ENCODE measurements at places on chromosomes 1 and 21.

DNA sequence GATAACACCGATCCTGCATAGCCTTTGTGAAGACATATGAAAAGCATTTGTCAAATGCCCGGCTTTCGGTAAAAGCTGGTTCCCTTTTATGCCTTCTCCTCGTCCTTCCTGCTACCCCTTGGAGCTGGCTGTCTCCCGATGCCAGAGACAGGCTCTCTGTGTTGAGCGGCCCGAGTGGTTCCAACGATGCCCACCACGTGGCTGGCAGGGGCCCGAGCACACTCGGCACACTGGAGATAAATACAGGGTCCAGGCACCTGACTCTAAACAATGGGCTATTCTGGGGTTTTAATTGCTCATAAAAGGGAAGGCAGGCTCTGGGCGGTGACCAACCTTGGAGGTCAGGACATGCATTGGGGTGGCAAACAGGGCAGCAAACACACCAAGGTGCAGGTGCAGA is 207.1 kb downstream of the HIVEP3 start:
- no peak for DNase-seq

DNA sequence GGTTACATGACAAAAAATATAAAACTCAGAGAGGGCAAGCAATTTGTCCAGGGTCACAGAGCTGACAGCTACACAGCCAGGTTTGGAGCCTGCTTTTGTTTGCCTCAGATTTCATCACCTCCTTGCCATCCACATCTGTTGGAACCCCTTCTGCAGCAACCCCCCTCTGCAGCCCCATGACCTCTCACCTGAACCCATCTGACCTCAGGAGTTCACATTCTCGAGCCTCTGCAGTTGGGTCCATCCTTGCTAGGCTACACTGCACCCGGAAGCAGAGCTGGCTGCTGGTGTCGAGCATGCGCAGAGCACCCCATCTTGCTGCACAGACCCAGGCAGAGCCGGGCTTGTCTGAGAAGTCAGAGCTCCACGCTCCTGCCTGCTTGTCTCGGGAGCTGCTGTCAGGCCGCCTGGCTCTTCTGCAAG is 10.0 kb downstream of the C1QB start:
- DNase-seq: no peak

DNA sequence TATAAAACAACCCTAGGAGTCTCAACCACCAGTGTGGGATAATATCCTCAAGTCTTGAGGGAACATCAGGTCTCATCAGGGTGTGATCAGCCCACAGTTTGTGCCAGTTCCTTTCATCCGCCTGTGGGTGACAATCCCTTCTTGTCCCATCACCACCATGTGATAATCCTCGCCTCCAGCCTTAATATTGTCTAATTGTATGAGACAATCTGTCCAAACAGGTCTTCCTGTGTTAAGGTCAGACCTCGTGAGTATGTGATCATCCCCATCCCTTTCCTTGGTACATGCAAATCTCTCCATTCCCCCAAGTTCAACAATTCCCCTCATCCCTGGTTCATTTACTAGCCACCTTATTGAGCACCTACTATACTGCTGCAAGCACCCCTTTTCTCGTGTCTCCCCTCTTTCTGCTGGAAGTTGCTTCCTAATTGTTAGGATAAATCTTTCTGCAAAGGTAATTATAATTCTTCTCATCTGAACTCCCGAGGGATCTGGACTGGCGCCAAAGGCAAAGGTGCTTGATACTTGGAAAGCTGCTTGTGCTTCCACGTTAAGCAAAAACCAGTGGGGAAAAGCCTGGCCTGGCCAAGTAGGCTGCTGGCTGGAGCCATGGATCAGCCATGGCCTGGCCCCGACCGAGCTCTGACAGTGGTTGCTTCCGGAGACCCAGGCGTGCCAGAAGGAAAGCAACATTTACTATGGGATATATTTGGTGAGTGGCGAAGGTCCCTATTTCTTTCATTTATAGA is 92.5 kb downstream of the RNF220 start:
- DNase-seq: no peak

DNA sequence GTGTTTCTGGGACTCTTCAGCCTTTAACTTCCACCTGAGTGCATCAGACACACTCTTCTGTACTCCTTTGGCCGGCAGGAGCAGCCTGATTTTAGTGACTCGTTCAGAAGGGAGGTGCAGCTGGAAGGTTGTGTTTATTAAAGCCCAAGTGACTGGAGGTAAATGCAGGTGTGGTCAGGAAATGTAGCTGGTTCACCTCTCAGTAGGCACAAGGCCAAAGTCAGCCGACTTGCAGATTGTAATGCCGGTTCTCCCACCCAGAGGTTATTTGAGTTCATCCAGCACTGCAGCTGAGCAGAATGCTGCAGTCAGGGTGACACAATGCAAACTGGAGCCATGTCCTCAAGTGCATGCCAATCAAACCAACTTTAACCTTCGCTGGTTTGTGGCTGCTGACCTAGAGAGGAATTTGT is 91.5 kb downstream of the SPATA46 start:
- DNase-seq: peak; percentile 97

- DNase-seq: peak; percentile 49
These were observed 95.3 kb downstream of the ABCA4 start for GRCh38 chr1:94025383-94026340.

DNA sequence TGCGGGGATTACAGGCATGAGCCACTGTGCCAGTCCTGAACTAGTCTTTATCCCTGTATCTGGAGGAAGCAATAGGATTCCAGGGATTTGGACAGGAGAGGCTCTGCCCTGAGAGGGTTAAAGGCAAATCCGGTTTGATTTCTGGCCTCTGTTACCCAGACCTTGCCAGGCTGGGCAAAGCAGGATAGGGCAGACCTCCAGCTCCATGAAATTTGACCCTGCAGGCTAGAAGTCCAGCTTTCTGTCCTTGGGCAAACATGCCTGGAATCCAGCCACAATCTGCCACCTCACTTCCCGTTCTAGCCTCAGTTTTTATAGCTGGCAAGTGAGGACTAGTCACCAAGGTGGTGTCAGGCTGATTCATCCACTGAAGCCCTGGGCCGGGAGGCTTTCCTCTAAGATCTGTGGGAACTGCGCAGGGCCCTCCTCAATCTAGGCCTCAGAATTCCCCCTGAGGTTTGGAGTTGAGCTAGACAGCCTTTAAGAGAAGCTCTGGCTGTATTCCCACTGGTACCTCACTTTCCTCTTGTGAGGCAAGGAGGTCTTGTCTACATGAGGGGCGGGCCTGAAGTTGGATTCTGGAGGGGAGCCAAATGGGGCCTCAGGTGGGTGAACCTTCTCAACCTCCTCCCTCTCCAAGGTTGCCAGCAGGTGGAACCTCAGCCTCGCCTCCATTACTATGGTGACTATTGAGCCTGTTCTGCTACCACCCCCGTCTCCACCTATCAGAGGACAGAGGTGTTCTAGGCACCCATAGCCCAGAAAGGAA is 7.0 kb upstream of the P3R3URF start:
- peak; percentile 98 for DNase-seq

GRCh38 chr1:15833069-15833679 is 14.3 kb upstream of the SPEN start:
- no peak for DNase-seq

GRCh38 chr21:45618846-45619485 is 24.6 kb upstream of the PCBP3 start:
- no peak for DNase-seq

DNA sequence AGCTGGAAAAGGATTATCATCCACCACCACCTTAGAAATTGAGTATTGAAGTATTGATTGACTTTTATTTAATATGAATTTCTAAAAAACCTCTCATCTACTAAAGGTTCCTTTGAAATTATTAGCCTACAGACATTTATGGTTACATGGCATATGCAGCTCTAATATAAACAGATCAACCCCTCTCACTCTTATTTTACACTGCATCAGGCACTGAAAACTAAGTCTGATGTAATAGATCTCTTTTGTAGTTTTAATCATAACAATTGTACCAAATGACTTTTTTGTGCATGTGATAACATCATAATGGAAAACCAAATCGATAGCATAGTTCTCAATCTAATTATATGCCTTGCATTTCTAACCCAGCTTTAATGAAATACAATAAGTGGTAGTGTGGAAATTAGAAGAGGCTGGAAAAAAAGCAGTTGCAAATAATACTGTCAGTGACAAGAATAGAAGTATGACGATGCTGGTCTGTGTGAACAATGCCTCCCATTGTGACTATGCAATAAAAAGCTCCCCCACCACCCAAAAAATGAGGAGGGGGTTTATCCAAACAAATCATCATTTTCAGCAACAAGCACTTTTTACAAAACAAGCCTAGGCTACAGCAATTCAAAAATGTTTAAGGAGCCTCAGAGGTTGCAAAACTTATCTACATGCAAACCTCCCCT is 426.5 kb upstream of the NFIA start:
- no peak for DNase-seq

GRCh38 chr1:172448995-172449584 is 5.2 kb upstream of the PIGC start:
- DNase-seq: peak; percentile 83

DNA sequence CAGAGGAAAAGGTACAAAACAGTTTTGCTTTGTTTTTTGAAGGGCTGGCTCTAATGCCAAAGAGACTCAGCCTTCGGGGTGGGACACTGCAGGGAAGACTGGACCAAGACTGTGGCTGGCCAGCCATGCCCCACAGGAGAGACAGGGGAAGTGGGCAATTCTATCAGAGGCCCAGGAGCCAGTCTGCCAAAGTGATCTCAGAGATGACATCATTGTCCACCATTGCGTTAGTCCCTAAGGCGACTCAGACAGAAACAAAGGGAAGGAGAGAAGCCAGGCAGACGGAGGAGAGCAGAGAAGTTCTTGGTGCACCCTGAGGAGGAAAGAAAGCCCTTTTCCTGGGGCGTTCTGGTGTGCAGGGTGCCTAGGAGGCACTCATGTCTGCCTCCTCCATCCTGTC is 26.4 kb downstream of the OPTC start:
- DNase-seq: no peak

- no peak for DNase-seq
These were observed 185.1 kb downstream of the LRRC7 start for GRCh38 chr1:69752831-69753230.
